Activated CD4-positive, alpha-beta T cell treated with anti-CD3 and anti-CD28 coated beads for 4 hours (primary cell): ENCODE measurements at places on chromosomes 5 and 9.

- DNase-seq = no peak
Measured at GRCh38 chr9:95764533-95765319, 110.8 kb upstream of the ERCC6L2 start.

DNA sequence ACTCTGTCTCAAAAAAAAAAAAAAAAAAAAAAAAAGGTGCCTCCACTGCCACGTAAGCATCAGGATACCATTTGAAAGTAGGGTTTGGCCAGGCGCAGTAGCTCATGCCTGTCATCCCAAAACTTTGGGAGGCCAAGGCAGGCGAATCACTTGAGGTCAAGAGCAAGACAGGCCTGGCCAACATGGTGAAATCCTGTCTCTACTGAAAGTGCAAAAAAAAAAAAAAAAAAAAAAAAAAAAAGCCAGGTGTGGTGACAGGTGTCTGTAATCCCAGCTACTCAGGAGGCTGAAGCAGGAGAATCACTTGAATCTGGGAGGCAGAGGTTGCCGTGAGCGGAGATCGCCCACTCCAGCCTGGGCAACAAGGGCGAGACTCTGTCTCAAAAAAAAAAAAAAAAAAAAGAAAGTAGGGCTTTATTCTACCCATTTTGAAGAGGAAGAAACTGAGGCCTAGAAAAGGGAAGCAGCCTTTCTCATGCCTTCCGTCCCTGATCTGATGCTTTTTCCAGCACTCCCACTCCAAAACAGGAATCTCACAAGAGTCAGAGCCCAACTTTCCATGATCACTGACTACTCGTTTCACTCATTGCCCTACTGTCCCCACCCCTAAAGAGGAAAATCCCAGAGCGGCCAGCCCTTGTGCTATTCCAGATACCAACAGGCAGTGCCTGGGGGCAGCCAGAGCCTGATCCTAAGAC lies 16.3 kb upstream of the CCIN start:
- no peak for DNase-seq

GRCh38 chr5:170238456-170239196 lies 5.8 kb downstream of the C5orf58 start:
- no peak for DNase-seq

GRCh38 chr5:60209146-60209840 lies 315.8 kb upstream of the PDE4D start:
- no peak for DNase-seq

GRCh38 chr5:115262011-115262320 lies 711 bp downstream of the PGGT1B start:
- DNase-seq = no peak

- DNase-seq = no peak
Measured at GRCh38 chr5:1020452-1020961, 11.9 kb downstream of the NKD2 start.

DNA sequence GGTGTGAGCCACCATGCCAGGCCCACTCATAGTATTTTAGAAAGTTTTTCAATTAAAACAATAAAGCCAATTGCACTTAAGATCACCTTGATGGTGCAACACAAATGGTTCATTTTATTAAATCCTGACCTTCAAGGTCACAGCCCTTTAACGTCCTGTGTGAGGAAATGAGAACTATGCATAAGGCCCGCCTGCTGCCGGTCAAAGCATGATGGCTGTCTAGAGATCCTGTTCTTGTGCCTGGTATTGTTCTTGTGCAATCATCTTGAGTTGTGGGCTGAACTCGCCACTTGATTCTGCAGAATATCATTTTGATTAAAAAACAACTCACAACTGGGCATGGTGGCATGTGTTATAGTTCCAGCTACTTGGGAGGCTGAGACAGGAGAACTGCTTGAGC lies 43.6 kb upstream of the FBXW11 start:
- DNase-seq = no peak

- no peak for DNase-seq
Measured at GRCh38 chr5:167233507-167234220, 1057.8 kb upstream of the WWC1 start.

DNA sequence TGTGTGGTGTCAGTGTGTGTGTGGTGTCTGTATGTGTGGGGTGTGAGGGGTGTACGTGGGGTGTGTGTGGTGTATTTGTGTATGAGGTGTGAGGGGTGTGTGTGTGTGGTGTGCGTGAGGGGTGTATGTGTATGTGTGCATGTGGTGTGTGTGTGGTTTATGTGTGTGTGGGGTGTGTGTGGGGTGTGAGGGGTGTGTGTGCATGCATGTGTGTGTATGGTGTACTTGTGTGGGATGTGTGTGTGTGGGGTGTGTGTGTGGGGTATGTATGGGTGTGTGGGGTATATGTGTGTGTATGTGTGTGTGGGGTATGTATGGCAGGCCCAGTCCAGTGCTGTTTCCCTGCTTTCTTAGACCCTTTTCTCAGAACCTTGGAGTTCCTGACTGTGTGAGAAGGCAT lies 83.3 kb downstream of the PTTG1 start:
- DNase-seq = no peak

GRCh38 chr5:6804766-6805501 lies 91.7 kb downstream of the TENT4A start:
- DNase-seq = no peak

DNA sequence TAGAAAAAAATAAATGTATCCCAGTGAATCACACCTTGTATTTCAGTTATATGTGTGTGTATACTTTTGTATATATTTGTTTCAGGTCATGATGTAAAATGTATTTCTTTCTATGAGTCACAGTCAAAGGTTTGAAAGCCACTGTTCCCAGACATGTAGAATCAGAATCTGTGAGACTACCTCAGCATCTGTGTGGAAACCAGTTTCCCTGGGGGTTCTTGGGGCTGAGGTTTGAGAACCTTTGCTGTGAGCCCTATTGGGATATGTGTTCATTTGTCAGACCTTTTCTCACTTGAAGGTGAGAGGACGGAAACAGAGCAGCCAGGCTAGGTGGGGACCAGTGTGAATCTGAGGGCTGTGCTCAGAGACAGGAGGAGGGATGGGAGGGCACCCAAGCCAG lies 78.7 kb upstream of the SAP30L start:
- DNase-seq = no peak

GRCh38 chr5:169561893-169562292 lies 21.7 kb upstream of the SPDL1 start:
- DNase-seq = no peak

DNA sequence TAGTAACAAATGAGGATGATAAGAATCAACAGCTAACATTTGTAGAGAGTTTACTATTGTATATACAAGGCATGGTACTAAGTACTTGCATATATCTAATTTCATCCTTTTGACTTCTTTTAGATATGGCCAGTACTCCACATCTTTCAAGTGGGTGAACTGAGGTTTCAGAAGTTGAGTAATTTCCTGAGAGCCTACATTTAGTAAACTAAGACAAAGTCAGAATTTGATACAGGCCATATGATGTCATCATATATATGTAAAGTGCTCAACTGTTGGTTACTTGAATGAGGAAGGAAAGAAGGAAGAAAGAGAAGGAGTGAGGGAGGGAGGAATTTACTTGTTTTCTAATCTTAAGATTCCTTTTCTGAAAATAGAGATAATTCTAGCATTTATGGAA lies 52.8 kb downstream of the GRIA1 start:
- no peak for DNase-seq

DNA sequence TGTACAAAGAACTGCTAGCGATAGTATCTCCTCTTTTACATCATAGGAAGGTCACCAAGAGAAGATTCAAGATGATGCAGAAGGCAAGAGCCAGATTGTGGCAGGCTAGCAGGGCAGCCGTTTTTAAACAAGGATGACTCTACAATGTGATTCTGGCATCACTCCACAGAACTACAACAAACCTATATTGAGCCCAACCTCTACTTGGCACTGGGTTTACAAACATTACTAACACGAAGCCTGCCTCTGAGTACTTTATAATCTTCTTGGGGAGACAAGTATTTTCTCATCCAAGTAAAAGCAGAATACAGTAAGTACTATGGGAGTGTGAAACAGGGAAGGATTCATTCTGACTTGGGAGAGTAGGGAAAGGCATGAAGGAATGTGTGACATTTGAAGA lies 448.6 kb downstream of the ZNF608 start:
- DNase-seq = no peak

DNA sequence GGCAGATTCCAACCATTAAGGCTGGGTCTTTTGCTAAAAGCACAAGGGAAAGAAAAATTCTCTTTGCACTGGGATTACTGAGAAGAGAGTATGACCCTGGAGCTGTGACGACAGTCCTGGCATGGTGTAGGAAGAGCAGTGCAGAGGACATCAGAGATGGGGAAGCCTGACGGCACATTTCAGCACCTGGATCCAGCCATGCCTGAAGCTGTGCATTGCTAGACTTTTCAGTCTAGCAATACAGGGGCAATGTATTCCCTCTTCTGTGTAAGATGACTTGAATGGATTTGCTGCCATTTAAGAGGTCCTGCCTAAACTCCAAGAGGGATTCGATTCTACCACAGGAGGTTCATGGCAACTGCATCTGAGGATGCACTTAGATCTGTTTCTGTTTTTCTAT lies 12.3 kb upstream of the MRNIP start:
- DNase-seq = no peak

- no peak for DNase-seq
Measured at GRCh38 chr9:72354704-72355103, 10.3 kb downstream of the ZFAND5 start.

GRCh38 chr9:109887079-109887478 lies 107.1 kb downstream of the PALM2AKAP2 start:
- no peak for DNase-seq

DNA sequence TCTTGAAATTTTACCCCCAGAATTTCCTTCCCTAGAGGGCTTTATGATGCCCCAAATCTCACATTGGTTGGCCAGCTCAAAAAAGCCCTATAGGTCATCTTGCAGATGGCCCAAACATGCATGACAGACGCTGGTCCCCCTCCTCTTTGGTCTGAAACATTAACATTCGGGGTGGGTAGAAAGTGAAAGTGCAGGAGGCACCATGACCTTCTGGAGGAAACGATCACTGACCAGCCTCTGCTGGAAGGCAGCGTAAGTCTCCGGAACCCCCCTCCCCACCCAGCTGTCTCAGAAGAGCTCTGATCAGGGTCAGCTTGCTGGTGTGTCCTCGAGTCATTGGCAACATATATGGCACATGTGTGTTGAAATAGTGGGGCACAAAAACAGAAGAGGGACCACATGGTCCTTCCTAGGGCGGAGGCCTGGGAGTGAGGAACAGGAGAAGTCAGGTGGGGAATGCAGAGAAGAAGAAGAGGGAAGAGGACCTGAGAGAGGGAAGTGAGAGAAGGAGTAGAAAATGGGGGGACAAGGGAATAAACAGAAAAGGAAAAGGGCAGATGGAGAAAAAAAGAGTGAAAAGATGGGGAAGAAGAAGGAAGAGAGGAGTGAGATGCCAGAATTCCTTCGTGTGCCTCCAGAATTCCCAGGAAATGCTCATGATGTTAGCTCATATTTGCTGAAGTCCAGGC lies 46.2 kb downstream of the IL31RA start:
- DNase-seq = no peak

DNA sequence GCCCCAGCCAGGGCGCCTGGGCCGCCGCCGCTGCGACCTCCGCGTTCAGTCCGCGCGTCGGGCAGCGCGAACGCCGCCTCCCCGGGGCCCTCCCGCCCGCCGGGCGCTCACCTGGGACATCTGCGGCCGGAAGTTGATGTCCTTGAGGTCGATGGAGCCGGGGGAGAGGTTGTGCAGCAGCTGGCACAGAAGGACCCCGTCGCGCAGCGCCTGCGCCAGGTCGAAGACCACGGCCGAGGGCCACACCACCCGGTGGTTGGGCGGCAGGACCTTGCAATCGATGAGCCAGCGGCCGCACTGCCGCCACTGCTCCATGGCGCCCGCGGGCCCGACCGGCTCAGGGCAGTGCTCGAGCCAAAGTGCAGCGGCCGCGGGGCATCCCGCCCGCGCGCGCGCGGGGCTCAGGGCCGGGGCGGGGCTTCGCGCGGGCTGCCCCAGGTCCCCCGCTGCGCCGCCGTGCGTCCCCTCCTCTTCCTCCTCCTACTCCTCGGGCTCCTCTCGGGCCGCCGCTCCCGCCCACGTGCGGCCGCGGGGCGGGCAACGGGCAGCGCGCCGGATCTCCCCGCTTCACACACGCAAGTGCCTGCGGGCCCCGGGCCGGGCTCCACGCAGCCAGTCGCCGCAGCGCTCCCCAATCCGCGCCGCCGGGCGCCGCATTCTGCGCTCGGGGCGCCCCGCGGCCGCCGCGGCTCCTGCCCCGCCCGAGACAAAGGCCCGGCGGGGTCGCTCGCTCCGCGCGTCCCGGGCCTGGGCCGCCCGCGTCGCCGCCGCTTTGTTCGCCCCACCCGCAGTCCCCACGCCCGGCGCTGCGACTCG lies at the start of gene VAV2:
VAV2 (minus strand) TSS at position 361 of the 816 bp plus-strand sequence; CDS start at position 315, 46 bp downstream.
- peak; percentile 41 for DNase-seq

- DNase-seq = no peak
Measured at GRCh38 chr9:137315581-137316011, 13.5 kb upstream of the NRARP start.

GRCh38 chr9:614431-614830 lies 227.1 kb upstream of the DMRT1 start:
- no peak for DNase-seq

- DNase-seq = peak; percentile 75
Measured at GRCh38 chr9:89421595-89421994, 76.3 kb downstream of the SEMA4D start.

DNA sequence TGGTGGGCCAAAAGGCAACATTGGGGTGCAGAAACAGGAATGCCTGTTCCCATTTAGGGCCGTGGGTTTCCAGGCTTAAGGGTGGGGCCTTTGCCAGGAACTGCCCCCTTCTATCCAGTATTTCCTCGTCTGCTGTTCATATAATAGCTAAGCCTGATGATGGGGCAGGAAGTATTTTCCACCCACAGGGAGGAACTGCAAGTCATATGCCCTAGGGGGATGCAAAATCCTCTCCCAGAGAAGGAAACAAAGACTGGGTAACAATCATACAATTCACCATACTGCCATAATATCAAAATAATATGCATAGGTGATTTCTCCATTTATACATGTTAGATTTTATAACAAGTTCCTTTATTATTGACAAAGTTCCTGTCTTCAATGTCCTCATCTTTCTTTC lies 20.5 kb upstream of the RPS23 start:
- DNase-seq = no peak

DNA sequence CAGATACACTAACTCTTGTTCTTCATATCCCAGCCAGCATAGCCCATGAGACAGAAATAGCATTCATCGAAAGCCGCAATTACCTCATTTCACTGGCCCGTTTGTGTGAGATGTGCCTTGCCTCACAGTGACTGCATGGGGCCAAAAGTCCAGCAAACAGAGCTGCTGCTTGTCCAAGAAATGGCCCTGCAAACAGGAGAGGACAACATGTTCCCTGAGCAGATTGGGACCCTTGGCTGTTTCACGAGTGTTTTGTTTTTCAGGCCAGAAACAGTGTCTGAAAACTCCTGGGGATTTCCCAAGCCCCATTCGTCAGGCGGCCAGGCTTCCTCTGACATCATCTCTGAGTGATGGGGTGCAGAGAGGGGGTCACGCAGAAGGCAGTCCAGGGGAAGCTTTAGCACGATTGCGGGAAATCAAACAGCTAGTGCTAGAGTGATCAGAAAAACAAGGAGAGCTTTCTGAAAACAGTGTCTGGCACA lies 503.6 kb upstream of the PAPPA start:
- no peak for DNase-seq
